Hepatic stellate cell (primary cell): ENCODE measurements at places on chromosomes 7 and 10.
A peak's percentile ranks its signal among the peaks of the same experiment; 100 is the strongest.

DNA sequence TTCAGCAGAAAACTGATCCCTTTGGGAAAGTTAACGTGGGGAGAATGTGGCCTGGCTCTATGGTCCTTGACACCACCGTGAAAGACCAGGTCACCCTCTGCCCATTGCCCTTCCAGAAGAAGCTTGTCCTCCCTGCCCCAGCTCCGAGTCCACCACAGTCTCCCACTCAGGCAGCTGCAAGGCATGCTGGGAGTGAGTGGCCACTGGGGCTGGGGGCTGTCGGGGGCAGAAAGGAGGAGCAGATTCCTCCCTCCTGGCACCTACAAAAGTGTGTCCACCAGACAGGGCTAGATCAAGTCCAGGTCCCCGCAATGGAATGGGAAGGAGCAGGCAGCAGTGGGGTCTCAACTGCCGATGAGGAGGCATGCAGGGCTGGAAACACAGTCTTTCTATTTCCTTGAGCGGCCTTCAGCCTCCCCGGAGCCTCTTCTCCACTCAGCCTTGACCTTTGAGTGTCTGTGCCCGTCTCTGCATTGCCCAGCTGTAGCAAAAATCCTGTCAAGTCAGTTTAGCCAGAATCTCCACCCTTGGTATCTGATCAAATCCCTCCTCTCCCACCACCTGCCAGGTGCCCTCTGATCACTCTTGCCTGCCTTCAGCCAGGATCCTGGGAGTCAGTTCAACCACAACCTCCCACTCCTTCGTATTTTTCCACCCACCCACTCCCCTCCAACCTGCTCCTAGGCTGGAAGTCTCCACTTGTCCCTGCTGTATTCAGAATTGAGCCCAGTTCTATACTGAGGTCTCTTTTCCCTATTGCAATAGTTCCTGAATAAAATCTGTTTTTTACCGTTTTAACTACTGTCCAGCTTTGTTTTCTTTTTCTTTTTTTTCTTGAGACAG lies 6.9 kb upstream of the ZNF316 start:
- no peak for DNase-seq

DNA sequence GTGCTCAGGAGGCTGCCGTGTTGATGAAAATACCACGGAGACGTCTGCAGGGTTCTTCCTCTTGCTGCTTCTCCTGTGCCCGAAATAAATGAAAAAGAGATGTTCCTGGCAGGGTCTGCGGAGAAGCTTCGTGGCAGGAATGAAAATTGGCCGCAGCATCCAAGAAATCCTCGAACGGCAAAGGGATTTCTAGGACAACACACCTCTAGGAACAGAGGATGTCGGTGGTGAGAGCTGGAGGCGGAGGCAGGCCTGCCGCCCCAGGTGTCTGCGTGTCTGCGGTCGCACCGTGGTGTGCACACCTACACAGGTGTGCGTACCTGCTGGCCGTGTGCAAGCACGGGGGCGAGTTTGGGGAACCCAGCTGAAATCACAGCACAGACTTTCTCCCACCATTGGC lies 43.4 kb downstream of the TMEM130 start:
- no peak for DNase-seq

DNA sequence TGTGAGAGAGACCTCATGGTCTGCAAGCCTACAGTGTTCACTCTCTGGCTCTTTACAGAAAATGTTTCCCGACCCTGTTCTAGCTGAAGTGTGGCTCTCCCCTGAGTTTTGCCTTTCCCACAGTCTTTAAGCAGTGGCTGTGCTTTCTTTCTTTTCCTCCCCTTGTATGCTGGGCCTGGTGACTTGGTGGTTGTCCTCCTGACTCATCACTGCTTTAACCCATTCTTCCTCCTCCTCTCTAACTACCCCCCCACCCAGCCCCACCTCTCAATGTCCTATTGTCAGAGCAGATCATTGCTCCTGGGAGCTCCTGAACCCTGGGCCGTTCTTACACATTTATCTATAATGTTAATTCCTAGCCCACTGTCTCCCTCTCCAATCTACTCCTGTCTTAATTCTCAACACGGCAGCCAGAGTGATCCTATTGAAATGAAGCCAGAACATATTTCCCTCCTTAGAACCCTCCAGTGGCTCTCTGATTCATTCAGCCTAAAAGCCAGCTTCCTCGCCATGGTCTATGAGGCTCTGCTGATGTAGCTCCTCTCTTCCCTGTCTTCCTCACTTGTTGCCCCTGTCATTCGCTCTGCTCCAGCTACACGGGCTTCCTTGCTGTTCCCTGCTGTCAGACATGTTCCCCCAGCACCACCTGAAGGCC lies 55.0 kb downstream of the DENND11 start:
- no peak for DNase-seq

DNA sequence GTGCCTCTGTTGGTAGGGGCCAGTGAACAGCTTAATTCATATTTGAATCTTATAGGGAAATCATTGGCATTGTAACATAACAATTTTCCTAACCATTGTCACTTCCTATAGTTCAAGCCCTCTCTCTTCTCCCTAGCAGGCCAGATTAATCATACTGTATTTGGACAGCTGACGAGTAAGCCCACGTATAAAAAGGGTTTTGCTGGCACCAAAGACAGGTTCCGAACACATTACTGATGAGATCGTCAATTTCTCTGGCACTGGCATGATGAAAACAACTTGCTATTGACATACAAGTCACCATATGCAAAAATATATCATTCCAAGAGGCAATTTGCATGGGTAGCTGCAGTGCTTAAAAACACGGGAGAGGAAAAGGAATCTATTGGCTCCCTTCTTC lies 891.1 kb upstream of the AUTS2 start:
- DNase-seq: no peak

GRCh38 chr10:34157501-34157900 lies 657.6 kb downstream of the PARD3 start:
- no peak for DNase-seq

DNA sequence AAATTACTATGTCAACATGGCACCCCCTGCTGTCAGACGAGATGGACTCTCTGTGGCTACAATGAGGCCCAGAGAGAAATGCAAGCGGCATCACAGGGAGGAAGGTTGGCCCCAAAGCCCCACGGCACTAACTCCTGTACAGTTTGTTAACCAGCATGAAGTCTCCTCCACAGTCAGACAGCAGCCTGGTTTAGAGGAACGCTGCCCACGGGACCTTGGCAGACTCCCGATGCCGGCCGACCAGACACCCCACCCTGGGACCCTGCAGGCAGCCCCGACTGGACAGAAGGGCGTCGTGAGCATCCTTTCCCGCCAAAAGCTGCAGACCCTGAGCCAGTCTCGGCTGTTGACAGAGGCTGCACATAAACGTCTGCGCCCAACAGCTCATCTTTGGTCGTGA lies 158.8 kb downstream of the DIP2C start:
- no peak for DNase-seq

GRCh38 chr10:24777196-24777595 lies 53.5 kb upstream of the ARHGAP21 start:
- DNase-seq: no peak

GRCh38 chr7:56229631-56230030 lies 113.4 kb upstream of the NUPR2 start:
- no peak for DNase-seq

- no peak for DNase-seq
Measured at GRCh38 chr7:156106107-156106426, 293.8 kb upstream of the SHH start.

GRCh38 chr10:16891375-16892313 lies 74.4 kb upstream of the RSU1 start:
- DNase-seq: peak; percentile 35

DNA sequence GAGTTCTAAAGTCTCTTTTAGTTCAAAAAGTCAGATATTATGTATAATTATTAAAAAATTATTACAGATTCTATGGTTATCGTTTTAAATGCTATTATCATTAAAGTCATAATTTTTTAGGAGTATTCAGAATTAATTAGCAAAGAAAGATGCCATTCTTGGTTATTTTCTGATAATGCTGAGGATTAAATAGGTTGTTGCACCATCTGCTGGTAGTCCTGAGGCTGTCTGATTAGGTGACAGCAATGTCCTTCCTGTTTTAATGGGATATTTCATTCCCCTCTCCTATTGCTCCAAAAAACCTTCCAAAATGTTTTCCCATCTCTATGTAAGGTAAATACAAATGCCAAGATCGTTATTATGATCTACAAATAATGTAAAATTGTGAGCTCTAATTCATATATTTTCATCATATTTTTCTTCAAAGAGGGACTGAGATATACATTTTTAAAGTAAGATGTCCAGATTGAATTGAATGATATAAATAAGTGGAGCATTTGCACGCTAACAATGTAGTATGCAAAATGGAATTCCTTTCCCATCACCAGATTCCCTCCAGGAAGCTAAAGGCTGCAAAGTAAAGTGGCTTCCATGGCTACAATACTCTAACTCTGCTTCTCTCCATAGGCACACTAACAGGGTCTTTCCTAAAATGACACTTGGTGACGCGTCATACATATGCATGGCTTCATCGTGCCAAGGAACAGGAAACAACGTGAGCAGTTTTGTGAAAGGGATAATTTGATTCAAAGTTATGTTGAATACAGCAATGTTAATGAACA lies 58.8 kb upstream of the AKR1E2 start:
- no peak for DNase-seq

DNA sequence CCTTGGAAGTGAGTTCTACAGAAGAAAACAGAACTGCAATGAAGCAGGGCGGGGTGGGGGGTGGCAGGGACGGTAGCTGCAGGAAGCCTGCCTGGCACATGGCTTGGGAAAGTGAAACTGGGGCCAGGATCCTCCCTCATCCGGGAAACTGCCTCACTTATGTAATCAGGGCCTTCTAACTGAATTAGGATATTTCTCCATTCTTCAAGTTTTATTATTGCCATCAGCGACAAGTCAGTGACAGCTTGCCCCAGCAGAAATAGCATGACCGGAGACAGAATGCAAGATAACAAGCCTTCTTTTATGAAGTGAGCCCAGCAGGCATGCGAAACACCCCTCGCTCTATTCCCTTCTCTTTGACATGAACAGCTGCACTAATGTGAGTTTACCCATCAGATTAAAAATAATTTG lies 77.5 kb upstream of the CACUL1 start:
- DNase-seq: peak; percentile 31

GRCh38 chr7:152054367-152055230 lies 29.1 kb downstream of the GALNT11 start:
- no peak for DNase-seq

GRCh38 chr10:45202242-45202641 lies 113.2 kb downstream of the OR13A1 start:
- DNase-seq: no peak

- no peak for DNase-seq
Measured at GRCh38 chr7:7736671-7737070, 18.3 kb upstream of the RPA3 start.

- DNase-seq: no peak
Measured at GRCh38 chr10:51386248-51386885, 312.1 kb downstream of the PRKG1 start.

- no peak for DNase-seq
Measured at GRCh38 chr7:102993718-102994029, 80.9 kb downstream of the LRRC17 start.

DNA sequence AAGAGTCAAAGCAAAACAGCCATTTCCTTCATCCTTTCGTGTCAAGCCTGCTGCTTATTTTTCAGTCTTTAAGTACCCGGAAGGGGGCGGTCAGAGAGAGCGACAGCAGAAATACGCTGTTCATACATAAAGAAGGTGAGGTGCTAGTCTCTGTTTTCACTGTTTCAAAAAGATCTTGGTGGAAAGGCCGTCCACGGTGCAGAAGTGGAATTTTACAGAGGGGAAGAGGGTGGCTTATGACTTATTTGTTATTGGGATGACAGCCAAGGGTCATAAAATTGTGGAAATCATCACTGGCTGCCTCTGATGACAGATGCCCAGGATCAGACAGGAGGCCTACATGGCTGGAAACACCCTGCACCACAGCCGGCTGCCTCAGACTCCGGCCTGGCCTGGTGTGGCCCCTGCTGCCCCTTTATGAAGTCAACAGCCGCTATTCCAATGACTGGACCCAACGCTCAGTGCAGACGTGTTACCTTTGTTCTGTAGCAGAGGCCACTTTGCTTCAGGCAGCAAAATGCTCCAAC lies 57.0 kb downstream of the HIPK2 start:
- DNase-seq: peak; percentile 38

- no peak for DNase-seq
Measured at GRCh38 chr10:79056361-79056735, 12.4 kb upstream of the ZMIZ1 start.

DNA sequence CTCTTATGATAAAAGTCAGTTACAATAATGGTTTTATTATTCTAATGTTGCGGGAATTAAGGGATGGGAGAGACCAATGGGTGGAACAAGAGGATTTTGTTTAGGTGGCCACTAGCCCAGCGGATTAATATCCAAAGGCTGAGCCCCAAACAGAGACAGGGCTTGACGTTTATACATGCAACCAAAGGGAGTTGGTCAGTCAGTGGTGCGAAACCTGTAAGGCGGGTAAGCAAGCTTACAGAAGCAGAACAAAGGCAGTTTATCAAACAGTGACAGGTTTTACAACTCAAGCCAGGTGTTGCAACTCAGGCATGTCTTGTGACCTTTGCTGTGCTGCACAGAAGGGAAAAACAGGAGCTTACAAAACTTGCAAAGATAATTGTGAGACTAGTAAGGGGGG lies 622.9 kb upstream of the MBL2 start:
- no peak for DNase-seq

- no peak for DNase-seq
Measured at GRCh38 chr10:5800782-5801181, 12.5 kb downstream of the GDI2 start.

- no peak for DNase-seq
Measured at GRCh38 chr7:2115760-2116447, 116.8 kb downstream of the MAD1L1 start.

DNA sequence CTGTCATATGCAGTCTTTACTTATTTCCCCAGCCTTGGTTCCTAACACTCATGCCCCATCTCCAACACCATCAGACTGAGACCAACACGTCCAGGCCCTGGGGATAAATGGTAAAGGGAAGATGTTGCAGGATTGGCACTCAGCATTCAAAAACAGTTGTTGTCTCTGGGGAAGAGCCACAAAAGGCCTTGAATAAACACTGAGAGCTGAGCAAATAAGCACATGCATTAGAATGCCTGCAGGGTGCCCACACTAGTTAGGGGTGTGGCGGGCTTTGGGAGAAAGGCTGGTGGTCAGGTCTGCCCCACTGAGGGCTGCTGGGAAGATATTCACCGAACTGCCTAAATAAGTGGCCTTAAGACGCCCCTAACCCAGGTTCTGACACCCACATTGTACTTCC lies 391.0 kb downstream of the GFRA1 start:
- no peak for DNase-seq

DNA sequence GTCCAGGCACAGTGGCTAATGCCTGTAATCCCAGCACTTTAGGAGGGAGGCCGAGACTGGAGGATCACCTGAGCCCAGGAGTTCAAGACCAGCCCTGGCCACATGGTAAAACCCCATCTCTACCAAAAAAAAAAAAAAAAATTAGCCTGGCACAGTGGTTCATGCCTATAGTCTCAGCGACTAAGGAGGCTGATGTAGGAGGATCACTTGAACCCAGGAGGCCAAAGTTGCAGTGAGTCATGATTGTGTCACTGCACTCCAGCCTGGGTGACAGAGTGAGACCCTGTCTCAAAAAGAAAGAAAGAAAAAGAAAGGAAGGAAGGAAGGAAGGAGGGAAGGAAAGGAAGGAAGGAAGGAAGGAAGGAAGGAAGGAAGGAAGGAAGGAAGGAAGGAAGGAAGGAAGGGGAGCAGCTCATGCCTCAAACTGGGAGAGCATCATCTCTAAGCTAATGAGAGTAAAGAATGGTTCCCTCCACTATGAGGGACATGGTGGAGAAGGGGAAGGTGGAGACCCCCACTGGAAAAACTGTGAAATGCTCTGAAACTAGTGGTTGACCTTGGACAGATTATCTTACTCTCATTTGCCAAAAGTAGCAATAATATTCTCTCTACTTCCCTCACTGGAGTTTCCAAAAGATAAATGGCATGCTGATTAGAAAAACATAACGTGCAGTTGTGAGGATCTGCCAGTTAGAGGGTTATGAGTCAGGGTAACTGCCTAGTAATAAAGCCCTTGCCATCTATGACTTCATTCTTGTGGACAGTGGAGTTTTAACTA lies 16.8 kb downstream of the GIMAP5 start:
- no peak for DNase-seq
